ENCODE measurements at places on chromosomes 3 and 15. TPM values are rescaled to one million over a fixed set of nuclear protein-coding genes. Genes with fewer than 3 reads are reported as not detected.

DNA sequence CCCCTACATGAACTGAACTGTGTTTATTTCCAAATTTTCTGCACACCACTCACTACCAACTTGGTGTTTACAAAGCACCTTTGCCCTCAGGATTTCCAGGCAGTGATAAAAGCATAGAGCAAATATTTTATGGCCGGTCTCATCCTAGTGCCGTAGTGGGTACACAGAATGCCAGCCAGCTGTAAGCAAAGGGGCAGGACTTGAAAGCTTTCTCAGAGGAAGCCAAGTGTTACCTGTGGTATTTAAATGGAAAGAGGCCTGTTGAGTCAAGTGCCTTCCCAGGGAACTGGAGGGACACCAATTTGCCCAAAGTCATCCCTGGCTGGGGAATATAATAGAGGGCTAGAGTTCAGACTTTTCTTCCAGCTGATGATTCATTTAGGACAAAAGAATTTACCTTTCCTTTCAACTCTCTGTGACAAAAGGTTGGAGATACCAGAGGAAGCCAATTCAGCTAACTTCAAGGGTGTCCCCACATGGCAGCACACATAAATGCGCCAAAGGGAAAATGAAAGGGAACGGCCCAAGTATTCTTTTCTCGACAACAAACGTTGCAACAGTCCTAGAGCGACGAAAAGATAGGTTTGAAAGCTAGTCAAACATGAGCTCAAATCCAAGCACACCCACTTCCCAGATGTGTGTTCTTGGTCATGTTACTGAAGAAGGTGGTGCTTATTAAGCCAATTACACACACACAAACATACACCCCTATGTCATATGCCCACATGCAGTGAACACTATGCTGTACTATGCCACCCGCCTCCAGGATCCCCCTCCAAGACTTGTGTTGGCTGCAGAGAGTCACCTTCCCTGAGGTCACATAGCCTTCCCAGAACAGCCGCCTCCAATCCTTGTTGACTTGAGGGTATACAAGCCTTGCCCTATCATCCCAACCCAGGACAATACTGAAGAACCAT lies 27.7 kb downstream of the MAGI1 start:
- no peak for DNase-seq
- no peaks in the 10 kb centered on the region for H3K4me1 ChIP-seq

DNA sequence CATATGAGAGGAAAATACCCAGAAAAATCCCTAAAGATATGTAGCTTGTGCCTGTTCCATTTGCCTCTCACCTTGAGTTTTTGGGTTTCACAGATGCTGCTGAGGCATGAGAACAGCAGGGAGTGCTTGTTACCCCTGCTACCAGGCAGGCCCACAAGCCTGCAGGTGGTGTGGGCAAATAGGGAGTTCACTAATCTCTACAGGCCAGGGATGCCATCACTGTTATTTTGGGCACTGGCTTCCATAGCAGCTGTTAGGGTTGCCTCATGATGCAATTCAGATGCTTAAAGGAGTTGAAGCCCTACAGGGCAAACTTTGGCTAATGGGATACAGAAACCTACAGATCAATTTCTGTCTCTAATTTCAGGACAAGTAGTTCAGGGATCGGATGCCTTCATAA lies 873.5 kb downstream of the OTOL1 start:
- H3K27me3 ChIP-seq = no peaks in the 10 kb centered on the region
- H3K4me1 ChIP-seq = no peaks in the 10 kb centered on the region
- no peaks in the 10 kb centered on the region for H3K36me3 ChIP-seq

- no peaks in the 10 kb centered on the region for H3K27me3 ChIP-seq
- no peaks in the 10 kb centered on the region for H3K4me1 ChIP-seq
- H3K36me3 ChIP-seq = no peaks in the 10 kb centered on the region
- no peak for DNase-seq
- no peak overlapping the region for H3K27ac ChIP-seq
Observed at GRCh38 chr3:37610529-37610928, 251.2 kb upstream of the CTDSPL start.

DNA sequence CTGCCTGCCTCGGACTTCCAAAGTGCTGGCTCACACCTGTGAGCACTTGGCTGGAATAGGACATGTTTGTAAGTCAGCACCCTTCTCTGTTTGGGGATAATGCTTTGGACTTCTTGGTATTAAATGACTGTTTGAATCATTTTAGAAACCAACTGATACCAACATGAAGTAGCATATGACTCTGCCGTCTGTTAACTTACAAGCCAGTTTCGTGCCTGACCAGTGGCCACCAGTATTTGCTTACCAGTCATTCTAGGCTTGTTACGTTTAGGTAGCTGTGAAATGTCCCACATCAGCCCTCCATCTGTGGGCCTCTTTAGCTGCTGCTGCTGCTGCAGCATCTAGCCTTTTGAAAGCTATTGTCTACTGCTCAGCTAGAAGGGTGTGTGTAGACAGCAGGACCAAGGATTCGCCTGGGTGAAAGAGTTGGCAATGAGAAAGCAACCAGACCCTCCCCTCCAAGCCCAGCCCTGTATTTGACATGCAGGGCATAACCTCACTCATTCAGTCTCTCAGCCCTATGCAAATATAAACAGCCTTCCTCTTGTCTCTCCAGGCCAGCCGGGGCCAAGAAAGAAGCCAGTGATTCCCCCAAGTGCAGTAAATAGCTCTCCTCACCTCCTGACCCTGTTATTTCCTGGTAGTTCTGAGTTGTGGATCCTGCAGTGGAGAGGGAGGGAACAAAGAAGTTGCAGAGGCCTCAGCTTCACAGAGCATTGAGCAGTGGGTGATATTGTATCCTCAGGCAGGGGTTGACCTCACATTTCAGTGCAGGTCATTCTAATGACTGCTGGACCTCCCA lies 51.0 kb downstream of the NKIRAS1 start:
- H3K4me1 ChIP-seq = peaks cover 10% of the 10 kb centered on the region
- no peak for DNase-seq
- no peak overlapping the region for H3K27ac ChIP-seq

GRCh38 chr15:63818191-63818590 lies 15.6 kb downstream of the HERC1 start:
- peak; percentile 2 for DNase-seq
- no peak overlapping the region for H3K4me3 ChIP-seq
- no peaks in the 10 kb centered on the region for H3K27me3 ChIP-seq

DNA sequence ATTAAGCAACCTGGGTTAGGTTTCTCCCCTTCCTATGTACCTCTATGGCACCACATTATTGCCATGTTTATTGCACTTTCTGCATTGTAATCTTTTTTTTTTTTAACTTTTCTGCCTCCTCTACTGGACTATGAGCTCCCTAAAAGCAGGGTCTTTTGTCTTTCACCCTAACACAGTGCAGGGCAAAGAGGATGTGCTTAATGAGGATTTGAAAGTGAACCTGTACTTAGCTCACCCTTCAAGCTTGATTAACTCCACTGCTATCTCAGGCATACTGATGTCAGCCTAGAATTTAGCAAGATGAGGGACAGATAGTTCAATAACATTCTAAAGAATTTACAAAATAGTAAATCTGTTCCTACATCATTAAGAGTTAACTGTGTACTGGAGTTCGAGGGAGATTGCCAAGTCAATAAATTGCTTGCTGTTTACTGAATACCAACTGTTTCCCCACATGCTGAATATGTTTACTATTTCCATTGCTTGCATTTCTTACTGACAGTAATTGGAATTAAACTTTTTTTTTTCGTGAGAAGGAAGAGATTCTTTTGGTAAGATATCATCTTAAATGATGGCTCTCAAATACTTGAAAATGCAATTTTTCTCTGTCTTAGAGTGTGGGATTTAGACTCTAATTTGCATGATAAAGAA lies 15.7 kb upstream of the PPARG start:
- H3K4me3 ChIP-seq = no peak overlapping the region
- H3K27me3 ChIP-seq = no peaks in the 10 kb centered on the region
- DNase-seq = no peak
- no peaks in the 10 kb centered on the region for H3K4me1 ChIP-seq
- H3K27ac ChIP-seq = no peak overlapping the region

DNA sequence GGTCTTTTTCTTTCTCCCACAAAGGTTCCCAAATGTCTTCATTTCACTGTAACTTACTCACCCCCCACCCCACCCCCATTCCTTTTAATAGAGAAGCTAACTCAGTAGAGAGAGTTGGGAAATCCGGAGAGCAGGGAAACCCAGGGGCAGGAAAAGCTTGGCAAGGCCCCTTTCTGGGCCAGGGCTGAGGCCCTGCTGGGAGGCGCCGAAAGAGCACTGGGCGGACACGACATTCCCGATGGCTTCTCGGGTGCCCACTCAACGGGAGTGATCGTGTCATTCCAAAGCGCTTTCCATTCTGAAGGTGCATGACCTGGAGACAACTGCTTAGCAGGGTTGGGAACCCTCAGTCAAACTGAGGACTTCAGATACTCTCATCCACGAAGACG lies 1.6 kb upstream of the DALRD3 start:
- H3K36me3 ChIP-seq = peaks cover 30% of the 10 kb centered on the region
- peaks cover 30% of the 10 kb centered on the region for H3K4me1 ChIP-seq
- no peak for DNase-seq
- no peaks in the 10 kb centered on the region for H3K27me3 ChIP-seq

- DNase-seq = no peak
- H3K36me3 ChIP-seq = no peaks in the 10 kb centered on the region
- H3K4me1 ChIP-seq = peaks cover 9% of the 10 kb centered on the region
- H3K4me3 ChIP-seq = no peak overlapping the region
- H3K27ac ChIP-seq = no peak overlapping the region
- H3K27me3 ChIP-seq = peaks cover 29% of the 10 kb centered on the region
Observed at GRCh38 chr15:71565631-71566160, 244.7 kb upstream of the NR2E3 start.

DNA sequence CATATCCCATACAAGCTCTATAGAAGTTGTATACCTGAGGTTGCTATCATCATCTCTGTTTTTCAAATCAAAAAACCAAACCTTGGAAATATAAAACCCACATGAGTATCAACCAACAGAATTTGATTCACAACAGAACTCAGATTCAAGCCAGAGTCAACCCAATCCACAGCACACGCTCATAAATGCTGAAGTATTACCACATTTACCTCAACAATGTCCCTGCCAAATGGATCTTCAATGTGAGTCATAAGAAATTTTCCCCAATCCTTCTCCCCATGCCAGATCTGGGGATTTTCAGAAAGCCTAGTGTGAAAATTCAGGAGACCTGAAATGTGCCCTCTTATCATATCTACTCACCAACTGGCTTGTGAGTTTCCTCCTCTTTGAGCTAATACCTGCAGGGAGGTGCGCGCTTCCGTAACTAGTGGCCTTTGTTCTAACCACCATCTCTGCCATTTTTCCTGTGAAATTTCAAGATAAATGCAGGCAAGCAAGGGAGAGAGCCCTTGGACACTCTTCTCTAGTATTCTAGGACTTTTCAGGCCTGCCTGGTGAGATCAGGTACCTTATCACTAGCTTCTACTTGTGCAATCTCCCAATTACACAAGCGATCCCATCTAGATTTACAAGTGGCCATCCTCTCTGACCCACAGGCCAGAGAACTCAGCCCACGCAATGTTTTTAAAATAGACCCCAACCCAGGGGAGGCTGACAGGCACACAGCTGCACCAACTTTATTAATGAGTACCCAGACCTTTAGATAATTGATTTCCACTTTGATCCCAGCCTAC lies 1076.9 kb upstream of the CFAP20DC start:
- H3K4me3 ChIP-seq = no peak overlapping the region
- no peak overlapping the region for H3K27ac ChIP-seq
- no peaks in the 10 kb centered on the region for H3K36me3 ChIP-seq
- H3K27me3 ChIP-seq = no peaks in the 10 kb centered on the region

- no peak for DNase-seq
- H3K4me1 ChIP-seq = peaks cover 3% of the 10 kb centered on the region
- no peak overlapping the region for H3K4me3 ChIP-seq
- H3K27ac ChIP-seq = no peak overlapping the region
- H3K36me3 ChIP-seq = no peaks in the 10 kb centered on the region
Observed at GRCh38 chr3:59531994-59532393, 482.2 kb upstream of the CFAP20DC start.

- no peak overlapping the region for H3K27ac ChIP-seq
- H3K36me3 ChIP-seq = no peaks in the 10 kb centered on the region
- H3K4me3 ChIP-seq = no peak overlapping the region
- no peak for DNase-seq
- H3K27me3 ChIP-seq = no peaks in the 10 kb centered on the region
- no peaks in the 10 kb centered on the region for H3K4me1 ChIP-seq
Observed at GRCh38 chr3:4597208-4597985, 104.2 kb downstream of the ITPR1 start.

DNA sequence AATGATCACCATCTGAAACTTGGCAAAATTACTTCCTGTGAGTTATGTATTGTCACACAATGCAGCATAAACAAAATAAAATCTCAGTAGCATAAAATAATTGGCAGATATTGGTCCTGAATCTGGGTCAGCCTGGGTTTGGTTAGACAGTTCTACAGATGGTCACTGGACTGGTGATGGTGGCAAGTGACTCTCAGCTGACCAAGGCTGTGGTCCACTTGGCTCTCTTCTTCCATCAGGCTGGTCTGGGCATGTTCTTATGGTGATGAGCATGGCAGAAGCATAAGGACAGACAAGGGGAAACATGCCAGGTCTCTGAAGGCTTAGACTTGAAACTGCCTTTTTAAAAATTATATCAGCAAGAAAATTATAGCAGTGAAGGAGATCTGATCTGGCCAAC lies 1205.0 kb upstream of the EPHA6 start:
- no peaks in the 10 kb centered on the region for H3K4me1 ChIP-seq
- no peaks in the 10 kb centered on the region for H3K36me3 ChIP-seq
- DNase-seq = no peak
- no peak overlapping the region for H3K4me3 ChIP-seq
- H3K27ac ChIP-seq = no peak overlapping the region

DNA sequence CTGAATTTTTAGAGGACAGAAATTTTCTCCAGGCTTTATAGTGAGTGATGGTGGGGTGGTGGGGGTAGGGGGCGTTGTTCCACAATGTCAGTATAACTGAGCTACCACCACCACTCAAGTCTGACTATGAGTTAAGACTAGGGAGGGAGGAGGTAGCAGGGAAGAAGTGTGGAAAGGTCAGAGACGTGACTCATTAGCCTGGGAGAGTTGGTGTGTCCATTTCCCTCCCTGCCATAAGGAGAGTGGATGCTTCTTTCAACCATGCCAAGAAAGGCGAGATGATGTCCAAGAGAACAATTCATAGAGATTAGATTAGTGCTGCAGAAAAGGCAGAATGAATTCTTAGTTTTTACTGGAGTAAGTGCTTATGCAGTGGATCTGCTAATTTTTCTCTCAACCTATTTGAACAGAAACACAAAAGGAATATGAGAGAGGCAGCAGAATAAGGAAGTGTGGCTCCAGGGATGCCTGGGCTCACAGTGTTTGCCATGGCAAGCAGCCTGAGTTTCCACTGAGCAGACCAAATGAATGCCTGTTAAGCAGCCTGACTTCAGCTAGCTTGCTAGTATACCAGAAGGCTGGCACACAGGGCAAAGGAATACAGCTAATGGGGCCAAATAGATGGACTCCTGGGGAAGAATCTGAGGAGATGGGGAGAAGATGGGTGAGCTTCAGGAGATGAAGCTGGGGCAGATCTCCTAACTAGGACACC lies 708.9 kb downstream of the NTRK3 start:
- DNase-seq = peak; percentile 80
- H3K36me3 ChIP-seq = no peaks in the 10 kb centered on the region
- no peak overlapping the region for H3K4me3 ChIP-seq
- no peaks in the 10 kb centered on the region for H3K4me1 ChIP-seq
- no peak overlapping the region for H3K27ac ChIP-seq
- H3K27me3 ChIP-seq = no peaks in the 10 kb centered on the region

Gene OCA2
- total RNA-seq = 2.4 TPM

Gene KBTBD8
- total RNA-seq = 9.2 TPM

Gene TRNT1
- 16.0 TPM for total RNA-seq

Gene VWA5B2
- total RNA-seq = not detected

Gene CPA3
- total RNA-seq = not detected

Gene PPARG
- 4.4 TPM for total RNA-seq

Gene SLC28A1
- total RNA-seq = not detected
